ENCODE measurements at places on chromosomes 2 and 18.

GRCh38 chr18:55405893-55406406, 182.0 kb downstream of the TCF4 start:
- DNase-seq, result peak; percentile 93

DNA sequence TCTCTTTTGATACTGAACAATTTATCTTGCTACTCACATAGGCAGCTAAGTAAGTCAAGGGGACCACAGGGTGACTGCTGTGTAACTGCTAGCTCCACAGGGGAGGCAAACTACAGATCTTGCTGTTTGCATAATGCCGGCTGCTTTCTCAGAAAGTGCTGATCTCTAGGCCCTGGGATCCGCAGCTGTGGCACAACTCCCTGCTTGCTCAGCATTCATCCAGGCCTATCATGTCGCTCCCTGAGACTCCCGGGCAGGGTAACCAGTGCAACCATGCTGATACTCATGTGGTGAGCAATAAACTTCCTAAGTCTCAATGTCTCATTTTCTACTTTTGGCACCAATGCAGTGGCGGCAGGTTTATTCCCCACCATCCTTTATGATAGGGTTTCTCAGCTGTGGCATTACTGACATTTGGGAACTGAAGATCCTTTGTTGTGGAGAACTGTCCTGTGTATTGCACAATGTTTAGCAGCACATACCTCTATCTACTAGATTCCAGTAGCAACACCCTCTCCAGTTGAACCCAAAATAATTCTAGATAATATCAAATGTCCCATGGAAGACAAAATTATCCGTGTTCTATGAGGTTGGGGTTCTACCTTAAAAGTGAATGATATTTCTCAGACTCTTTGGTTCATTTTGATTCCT, 1101.3 kb downstream of the LRP1B start:
- DNase-seq, result peak; percentile 8

- no peak for DNase-seq
These were observed 274.5 kb upstream of the ID2 start for GRCh38 chr2:8407332-8407731.

GRCh38 chr18:48530399-48531081, 8.3 kb upstream of the CTIF start:
- DNase-seq, result no peak

GRCh38 chr2:118609138-118609537, 238.3 kb downstream of the EN1 start:
- no peak for DNase-seq

DNA sequence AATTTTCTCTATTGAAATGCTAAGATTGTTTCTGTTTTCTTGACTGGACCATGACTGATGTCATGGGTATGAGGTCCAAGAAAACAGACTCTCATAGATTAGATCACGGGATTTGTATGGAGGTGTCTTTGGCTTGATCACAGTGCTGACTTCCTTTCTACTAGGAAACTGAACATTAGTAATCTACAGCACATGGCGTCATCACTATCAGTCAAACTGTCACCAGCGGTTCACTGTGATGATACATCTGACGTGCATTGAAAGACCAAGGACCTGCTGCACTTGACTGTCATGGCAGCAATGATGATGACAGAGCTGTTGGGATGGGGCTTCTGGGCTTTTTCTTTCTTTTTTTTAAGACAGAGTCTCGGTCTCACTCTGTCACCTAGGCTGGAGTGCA, 28.2 kb upstream of the IMPA2 start:
- no peak for DNase-seq

DNA sequence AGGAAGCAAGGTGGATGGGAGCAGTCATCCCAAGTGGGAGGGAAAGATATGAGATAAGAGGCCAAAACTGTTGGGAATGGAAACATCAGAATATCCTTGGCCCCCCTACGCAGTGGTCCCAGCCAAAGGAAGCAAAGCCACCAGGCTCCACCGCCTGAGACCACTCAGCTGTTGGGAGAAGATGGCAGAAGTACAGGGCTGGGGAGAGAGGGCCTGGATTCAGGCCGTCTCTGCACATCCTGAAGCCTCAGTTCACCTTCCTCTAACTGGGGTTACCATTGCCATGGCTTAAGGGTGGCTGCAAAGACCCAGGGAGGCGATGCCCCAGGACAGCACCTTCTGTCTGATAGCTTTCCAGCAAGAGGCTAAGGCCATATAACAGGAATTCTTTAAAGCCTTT, 193.8 kb downstream of the MGAT5 start:
- DNase-seq, result no peak

- no peak for DNase-seq
These were observed 20.4 kb upstream of the ERCC3 start for GRCh38 chr2:127314193-127314988.

GRCh38 chr2:65435625-65436168, 3.3 kb upstream of the SPRED2 start:
- peak; percentile 72 for DNase-seq

GRCh38 chr2:84678214-84678613, 161.9 kb downstream of the DNAH6 start:
- no peak for DNase-seq

GRCh38 chr2:99918389-99918788, 224.0 kb downstream of the AFF3 start:
- no peak for DNase-seq

GRCh38 chr2:857937-858336, 92.7 kb upstream of the SNTG2 start:
- DNase-seq, result no peak

DNA sequence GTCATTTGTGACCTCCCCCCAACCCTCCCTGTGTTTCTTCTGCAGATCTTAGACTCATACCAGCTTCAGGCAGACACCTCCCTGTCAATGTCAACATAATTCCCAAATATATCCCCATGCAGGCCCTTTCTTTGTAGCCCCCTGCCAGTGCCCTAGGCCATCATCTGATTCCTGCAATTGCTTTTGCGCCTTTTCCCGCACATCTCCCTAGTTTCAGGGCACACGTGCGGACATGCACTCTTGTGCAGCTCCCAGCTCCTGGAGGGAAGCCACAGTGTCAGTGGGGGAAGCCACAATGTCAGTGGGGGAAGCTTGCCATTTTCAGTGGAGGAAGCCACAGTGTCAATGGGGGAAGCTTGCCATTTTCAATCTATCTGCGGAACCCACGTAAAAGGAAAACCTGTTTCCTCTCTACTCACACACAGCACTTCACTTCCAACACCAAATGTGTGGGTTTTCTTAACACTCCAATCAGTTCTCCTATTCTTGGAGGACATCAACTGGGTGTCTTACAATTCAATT, 256.4 kb downstream of the ACKR3 start:
- no peak for DNase-seq

- no peak for DNase-seq
These were observed 18.0 kb downstream of the PARD6G start for GRCh38 chr18:80229363-80229762.

DNA sequence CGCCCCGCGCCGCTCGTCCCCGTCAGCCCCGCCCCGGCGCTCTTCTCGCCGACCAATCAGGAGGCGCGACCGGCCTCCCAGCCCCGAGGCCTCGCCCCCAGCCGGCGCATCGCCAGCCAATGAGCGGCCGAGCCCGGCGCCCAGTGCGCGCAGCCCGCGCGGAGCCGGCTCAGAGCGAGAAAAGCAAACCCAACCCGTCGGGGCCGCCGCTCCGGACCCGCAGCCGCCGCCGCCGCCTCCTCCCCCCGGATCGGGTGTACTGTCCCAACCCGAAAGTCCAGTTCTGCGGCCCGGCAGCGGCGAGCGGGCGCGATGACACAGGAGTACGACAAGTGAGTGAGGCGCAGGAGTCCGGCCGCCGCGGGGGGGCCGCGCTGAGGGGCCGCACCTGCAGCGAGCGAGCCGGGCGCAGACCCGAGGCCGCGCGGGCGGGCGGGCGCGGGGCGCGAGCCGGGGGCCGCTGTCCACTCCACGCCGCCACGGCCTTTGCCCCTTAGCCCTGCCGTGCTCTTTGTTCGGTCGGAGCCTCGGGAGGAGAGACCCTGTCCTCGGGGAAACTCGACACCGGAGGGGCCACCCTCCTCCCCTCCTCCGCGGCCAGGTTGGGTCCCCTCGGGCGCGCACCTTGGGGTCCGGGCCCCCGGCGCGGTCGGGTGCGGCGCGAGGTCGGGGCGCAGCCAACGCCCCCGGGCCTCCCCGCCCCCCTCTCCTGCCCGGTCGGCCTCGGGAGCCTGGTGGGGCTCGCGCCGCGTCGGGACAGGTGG, at the start of gene GRHL1:
TSS of gene GRHL1 (plus strand) at position 172 of the 764 bp plus-strand sequence. CDS start at position 313, 141 bp downstream.
- no peak for DNase-seq

DNA sequence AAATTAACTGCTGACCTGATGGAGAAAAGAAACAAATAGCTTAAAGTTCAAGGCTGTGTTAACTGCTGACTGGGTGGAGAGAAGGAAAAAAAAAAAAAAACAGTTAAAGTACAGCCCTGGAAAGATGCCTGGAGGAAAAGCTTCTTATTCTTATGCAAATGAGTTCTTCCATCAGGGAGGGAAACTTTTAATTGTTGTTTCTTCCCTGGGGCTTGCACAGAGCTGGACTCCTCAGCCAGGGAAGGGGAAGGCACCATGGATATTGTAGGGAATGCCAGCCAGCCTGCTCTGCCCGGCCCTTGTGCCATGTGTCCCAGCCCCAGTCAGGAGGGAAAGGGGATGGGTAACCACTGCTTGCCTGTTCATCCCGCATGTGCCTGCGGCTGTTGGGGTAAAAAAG, 833.1 kb upstream of the CRIM1 start:
- DNase-seq, result no peak

GRCh38 chr2:121977326-121977725, 221.9 kb downstream of the TSN start:
- DNase-seq, result no peak

All from Ammon's horn (tissue), 1 donor.